Pancreas (tissue), 10 donors: ENCODE measurements at places on chromosomes 1 and 21. TPM values are rescaled to one million over a fixed set of nuclear protein-coding genes. Genes with fewer than 3 reads are reported as not detected.

Gene ZFP69
- total RNA-seq = 1.5 TPM

Gene ITLN2
- total RNA-seq = not detected

Gene OLIG2
- total RNA-seq = not detected

Gene FABP3
- 0.72 TPM for total RNA-seq

Gene NHLH1
- total RNA-seq = not detected

Gene MYOCOS
- not detected for total RNA-seq

Gene CTH
- total RNA-seq = 5.6 TPM

Gene MED8
- 15.7 TPM for total RNA-seq
